ENCODE measurements at places on chromosomes 2 and 18.
A peak's percentile ranks its signal among the peaks of the same experiment; 100 is the strongest.

GRCh38 chr2:42854207-42854818 is 61.9 kb upstream of the HAAO start:
- no peak for DNase-seq

DNA sequence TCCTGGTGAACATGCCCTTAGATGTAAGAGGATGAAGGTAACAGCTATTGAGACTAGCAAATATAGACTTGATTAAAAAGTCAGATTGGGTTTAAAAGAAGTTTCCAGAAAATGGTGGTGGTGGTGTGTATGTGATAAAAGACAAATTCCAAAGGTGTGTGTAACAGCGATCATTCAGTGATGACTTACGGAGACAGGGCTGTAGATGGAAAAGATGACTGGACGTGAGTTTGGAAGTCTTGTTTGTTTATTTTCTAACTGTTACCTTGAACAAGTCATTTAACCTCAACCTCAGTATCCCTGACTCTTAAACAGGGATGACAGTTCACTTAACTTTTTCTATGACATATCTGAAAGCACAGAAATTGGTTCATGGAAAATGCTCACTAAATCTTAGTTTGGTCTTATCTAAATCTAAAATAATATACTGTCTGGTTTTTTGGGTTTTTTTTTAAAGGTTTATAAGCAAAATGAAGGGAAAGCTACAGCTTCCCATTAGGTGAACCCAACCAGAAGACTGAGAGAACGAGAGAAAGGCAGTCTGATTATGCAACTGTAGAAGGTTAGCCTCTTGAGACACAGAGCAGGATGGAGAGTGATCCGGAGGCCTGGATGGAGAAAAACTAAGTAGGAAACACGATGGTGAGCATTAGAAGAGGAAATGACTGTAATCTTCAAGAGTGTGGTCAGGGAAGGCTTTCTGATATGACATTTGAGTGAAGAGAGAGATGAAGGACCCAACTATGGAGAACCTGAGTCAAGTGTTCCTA is 71.9 kb downstream of the TCF4 start:
- no peak for DNase-seq

- peak; percentile 45 for DNase-seq
Observed at GRCh38 chr2:219218217-219218731, 484 bp downstream of the ABCB6 start.

DNA sequence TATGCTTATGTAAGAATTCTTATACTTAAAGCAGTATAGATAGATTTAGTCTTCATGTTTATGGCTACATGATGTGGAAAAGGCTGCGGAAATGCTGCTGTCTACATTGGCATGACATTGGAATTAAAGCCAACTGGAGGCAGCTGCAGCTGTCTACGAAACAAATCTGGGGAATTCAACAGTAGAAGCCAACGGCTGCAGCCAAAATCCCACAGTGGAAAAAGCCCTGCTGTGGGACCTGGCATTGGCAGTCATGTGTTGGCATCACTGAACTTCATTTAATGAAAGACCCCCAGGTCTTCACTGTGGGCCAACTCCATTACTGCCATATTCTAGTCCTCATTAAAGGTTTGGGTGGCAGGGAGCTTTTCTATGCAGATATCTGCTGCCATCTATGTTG is 223.6 kb downstream of the SLC8A1 start:
- DNase-seq: no peak

- no peak for DNase-seq
Observed at GRCh38 chr2:961786-962185, 11.1 kb downstream of the SNTG2 start.

DNA sequence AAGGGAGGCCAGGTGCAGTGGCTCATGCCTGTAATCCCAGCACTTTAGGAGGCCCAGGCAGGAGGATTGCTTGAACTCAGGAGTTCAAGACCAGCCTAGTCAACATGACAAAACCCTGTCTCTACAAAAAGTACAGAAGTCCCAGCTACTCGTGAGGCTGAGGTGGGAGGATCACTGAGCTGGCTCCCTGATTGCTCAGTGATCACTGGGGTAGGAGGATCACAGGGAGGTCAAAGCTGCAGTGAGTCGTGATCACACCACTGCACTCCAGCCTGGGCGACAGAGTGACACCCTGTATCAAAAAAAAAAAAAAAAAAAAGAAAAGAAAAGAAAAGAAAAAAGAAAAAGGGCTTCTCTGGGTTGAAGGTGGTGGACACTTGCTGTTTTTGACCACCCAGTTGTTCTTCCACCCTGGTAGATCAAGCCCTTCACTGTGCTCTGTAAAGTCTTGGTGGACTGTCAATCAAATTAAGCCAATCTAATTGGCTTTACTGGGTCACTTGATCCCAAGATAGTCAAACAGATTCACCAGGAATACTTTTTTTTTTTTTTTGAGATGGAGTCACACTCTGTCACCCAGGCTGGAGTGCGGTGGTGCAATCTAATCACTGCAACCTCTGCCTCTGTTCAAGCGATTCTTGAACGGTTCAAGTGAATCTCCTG is 191.6 kb downstream of the AGPS start:
- no peak for DNase-seq

GRCh38 chr2:64946769-64947247 is 42.4 kb upstream of the SLC1A4 start:
- no peak for DNase-seq

GRCh38 chr2:139480161-139480650 is 700.0 kb upstream of the NXPH2 start:
- no peak for DNase-seq

DNA sequence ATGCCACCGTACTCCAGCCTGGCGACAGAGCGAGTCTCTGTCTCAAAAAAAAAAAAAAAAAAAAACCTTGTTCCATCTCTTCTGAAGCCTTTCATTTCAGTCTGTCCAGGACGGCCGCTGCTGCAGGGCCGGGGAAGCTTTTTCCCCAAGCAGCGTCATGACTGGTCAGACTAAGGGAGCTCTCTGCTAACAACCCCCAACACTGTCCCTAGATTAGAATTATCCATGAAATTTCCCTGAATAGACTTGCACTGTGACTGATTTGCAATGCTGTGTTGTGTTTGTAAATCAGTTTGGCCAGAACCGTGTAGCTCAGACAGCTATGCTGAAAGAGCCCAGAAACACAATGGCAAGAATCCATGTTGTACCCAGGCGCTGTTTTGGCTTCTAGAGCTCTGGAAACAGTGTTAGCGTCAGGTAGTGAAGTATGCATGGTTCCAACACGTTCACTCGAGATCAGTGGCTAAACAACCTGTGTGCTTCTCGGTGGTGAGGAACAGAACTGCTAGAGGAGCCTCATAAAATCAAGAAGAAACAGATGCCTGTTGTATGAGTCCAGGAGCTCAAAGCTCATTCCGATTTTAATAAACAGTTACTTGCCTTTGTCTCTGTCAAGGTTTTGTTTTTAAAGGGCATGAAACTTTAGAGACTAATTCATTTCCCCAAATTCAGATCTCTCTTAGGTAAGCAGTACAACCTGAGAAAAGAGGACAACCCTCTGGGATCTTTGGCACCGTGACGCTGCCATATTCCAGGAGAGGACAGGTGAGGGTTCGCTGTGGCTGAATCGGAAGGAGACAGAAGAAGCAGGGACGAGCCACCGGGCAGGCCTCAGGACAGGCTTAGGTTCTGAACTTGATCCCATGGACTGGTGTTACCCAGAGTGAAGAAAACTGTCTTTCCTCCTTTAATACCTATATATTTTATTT is 43.5 kb downstream of the GORASP2 start:
- DNase-seq: no peak

GRCh38 chr2:46632349-46632748 is 153.0 kb downstream of the TMEM247 start:
- DNase-seq: no peak

- DNase-seq: no peak
Observed at GRCh38 chr2:233372855-233373254, 18.6 kb downstream of the DGKD start.

- no peak for DNase-seq
Observed at GRCh38 chr2:21453723-21454450, 330.1 kb downstream of the TDRD15 start.

- peak; percentile 11 for DNase-seq
Observed at GRCh38 chr2:29314816-29315571, 199.8 kb downstream of the CLIP4 start.

- no peak for DNase-seq
Observed at GRCh38 chr18:74066018-74066417, 81.6 kb downstream of the FBXO15 start.

DNA sequence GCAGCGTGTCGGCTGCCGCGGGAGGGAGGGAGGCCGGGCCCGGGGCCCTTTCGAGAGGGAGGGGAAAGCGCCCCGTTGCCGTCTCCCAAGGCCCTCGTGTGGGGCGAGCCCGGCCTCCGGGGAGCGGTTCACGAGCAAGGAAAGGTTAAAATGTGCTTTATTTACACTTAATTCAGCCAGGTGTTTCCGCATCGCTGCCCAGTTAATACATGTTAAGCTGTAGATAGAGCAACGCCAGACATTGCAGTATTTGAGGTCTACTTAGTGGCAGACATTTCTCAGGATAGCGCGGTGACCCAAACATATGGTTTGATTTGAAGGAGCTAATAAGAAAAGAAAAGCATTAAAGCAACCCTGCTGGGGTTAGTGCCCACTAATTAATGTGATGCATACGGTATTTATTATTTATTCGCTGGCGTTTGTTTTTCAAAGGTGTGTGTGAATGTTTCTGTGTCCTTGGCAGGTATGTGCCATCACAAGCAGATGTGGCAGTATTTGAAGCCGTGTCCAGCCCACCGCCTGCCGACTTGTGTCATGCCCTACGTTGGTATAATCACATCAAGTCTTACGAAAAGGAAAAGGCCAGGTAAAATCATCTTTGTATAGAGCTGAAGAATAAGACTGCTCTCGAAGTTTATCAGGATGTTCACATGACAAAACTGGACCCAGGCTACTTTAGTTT is 571 bp downstream of the EEF1B2 start:
- DNase-seq: no peak

DNA sequence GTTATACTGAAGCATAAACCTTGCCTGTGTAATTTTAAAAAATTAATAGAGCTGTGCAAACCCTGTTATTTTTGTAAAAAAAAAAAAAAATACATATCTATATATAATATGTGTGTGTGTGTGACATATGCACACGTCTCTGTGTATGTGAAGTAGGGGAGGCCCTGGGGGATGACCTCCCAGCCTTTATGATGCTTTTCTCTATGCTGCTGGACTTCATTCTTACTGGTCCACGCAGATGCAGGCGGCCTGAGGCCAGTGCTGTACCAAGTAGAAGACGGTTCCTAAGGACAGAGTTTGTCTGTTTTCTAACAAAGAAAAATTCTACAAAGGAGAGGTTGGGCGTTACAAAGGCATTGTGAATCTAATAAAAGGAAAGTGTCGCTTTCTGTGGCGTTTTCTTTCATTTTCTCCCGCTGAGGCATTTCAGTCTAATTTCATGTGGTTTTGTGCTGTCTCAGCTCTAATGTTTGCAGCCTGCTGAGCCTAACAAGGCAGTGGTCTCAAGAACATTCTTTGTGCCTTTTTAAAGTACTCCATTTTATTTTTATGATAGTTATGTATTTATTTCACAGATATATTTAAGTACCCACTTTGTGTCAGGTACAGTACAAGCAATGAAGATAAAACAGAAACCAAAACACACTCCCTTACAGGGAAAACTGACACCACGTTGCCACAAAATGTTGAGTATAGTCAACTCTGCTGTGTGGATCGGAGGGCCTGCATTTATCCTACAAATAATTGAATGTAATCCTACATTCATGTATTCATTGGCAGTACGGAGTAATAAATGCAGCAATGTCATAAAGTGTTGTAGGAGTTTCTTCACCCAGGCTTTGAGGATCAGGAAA is 118.0 kb downstream of the RAB3GAP1 start:
- DNase-seq: no peak

DNA sequence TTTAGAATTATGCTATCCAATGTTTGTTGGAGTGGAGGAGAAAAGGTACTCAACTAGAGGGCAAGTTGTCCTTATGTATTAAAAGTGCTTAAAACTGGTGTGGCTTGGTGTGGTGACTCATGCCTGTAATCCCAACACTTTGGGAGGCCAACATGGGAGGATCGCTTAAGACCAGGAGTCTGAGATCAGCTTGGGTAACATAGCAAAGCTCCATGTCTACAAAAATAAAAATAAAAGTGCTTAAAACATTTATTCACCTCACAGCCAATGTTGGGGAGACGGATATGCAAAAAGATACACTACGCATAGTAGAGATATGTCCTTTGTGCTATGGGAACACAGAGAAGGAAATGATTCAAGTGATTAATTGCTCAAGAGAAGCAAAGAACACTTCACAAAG is 19.3 kb upstream of the TNFAIP6 start:
- no peak for DNase-seq

- DNase-seq: peak; percentile 16
Observed at GRCh38 chr2:86623043-86623493, 597 bp downstream of the RNF103 start.

DNA sequence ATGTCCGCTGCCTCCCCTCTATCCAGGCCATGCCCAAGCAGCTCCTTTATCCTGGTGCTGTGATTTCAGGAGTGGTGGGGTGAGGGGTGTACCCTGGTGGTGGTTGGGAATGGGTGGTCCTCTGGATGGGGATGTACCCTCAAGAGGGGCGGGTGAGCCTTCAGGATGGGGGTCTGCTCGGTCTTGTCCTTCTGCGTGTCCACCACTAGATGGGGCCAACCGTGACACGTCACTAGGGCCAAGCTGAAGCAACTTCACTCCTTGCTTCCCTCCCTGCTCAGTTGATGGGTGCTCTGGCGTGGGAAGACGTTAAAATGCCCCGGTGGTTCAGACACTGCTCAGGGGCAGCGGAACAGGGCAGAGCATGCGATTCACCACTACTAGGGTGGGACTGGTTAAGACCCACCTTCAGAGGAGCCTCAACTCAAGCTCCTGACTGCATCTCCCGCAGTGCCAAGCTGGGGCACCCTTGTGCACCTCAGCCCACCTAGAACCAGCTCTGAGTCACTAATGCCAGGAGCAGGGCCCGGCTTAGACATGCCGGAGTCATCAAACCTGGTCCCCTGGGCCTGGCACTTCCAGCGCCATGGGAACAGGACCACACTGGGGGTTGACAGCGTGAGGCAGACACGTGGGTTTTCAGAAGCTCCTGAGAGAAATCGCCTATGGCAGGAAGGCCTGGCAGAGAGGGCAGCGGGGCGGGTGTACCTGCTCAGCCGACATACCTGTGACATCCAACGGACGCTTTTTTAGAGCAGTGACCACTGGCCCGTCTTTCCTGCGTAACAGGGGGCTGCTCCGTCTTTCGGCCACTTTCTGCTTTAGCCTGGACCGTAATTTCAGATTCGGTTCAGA is 256.7 kb downstream of the HDAC4 start:
- DNase-seq: peak; percentile 12
